Stimulated activated effector memory CD8-positive, alpha-beta T cell treated with anti-CD3 and anti-CD28 coated beads, Interleukin-12 subunit alpha, Interleukin-12 subunit beta, amount 100 ng/mL, for 72 hours (primary cell): ENCODE measurements at places on chromosomes 2 and 18.

DNA sequence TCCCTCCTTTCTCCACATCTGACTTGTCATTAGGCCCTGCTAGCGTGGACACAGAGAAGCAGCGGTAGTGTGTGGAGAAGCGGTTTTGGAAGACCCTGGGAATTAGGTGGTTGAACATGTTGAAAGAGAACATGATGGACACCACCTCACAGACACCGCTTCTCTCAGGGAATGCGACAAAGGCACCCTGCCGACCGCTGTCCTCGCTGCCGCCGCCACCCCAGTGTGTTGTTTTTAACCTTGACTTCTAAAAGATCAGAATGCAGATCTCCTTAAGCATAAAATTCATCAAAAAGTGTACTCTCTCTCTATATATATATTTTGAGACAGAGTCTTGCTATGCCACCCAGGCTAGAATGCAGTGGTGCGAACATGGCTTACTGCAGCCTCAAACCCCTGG is 33.2 kb downstream of the AQP4 start:
- DNase-seq: no peak

GRCh38 chr18:4453874-4454536 is 1.1 kb downstream of the DLGAP1 start:
- no peak for DNase-seq

- DNase-seq: no peak
Measured at GRCh38 chr2:83071352-83071751, 1387.7 kb downstream of the SUCLG1 start.

- DNase-seq: no peak
Measured at GRCh38 chr2:222295368-222296062, 3.3 kb downstream of the PAX3 start.

GRCh38 chr18:54607213-54608027 is 16.4 kb downstream of the DYNAP start:
- DNase-seq: no peak
